Stimulated activated CD8-positive, alpha-beta memory T cell treated with anti-CD3 and anti-CD28 coated beads, Interleukin-4, amount 100 ng/mL, for 4 hours (primary cell): ENCODE measurements at places on chromosomes 12 and 14.

DNA sequence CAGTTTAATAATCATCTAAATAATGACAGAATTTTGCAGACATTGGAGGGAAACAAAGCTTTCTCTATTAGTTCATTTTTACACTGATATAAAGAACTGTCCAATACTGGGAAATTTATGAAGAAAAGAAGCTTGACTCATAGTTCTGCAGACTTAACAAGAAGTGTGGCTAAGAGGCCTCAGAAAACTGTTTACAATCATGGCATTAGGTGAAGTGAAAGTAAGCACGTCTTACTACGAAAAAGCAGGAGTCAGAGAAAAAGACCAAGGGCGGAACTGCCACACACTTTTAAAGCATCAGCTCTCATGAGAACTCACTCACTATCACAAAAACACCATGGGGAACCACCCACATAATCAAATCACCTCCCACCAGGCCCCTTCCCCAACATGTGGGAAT lies 804.4 kb downstream of the FLRT2 start:
- DNase-seq: no peak

DNA sequence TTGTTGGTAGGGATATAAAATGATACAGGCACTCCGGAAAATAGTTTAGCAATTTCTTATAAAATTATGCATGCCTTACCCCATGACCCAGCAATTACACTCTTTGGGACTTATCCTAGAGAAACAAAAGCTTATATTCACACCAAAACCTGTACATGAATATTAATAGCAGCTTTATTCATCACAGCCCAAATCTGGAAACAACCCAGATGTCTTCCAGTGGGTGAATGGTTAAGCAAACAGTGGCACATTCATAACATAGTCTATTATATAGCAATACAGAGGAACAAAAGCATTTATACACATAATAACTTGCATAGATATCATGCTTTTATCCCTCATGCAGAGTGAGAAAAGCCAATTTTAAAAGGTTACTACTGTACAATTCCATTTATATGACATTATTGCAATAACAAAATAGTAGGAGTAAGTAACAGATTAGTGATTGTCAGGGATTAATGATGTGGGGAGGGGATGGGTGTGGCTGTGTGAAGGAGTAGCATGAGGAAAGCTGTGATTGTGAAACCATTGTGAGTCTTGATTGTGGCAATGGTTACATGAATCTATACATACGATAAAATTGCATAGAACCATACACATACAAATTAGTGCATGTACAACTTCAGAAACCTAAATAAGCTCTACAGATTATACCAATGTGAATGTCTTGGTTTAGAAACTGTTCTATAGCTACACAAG lies 363.1 kb upstream of the OR4E1 start:
- no peak for DNase-seq

GRCh38 chr14:64792231-64792630 lies 87.5 kb downstream of the SPTB start:
- DNase-seq: no peak

- no peak for DNase-seq
Measured at GRCh38 chr14:36633580-36633979, 28.1 kb upstream of the PAX9 start.

DNA sequence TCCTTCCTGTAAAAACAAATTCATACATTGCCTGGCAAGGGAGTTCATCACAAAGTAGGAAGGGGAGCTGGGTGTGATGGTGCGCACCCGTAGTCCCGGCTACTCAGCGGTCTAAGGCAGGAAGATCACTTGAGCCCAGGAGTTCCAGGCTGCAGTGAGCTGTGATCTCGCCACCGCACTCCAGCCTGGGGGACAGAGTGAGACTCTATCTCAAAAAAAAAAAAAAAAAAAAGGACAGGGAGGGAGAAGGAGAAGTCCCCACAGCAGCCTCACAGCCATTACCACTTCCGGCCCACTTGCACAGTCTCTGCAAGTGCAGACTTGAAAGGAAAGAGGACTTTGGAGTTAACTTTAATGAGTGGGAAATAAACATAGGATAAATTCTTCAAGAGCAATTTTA lies 121.0 kb downstream of the FBXL14 start:
- no peak for DNase-seq

- DNase-seq: no peak
Measured at GRCh38 chr12:87467936-87468335, 561.3 kb downstream of the C12orf50 start.

GRCh38 chr14:93299866-93300265 lies 33.0 kb downstream of the BTBD7 start:
- DNase-seq: no peak

DNA sequence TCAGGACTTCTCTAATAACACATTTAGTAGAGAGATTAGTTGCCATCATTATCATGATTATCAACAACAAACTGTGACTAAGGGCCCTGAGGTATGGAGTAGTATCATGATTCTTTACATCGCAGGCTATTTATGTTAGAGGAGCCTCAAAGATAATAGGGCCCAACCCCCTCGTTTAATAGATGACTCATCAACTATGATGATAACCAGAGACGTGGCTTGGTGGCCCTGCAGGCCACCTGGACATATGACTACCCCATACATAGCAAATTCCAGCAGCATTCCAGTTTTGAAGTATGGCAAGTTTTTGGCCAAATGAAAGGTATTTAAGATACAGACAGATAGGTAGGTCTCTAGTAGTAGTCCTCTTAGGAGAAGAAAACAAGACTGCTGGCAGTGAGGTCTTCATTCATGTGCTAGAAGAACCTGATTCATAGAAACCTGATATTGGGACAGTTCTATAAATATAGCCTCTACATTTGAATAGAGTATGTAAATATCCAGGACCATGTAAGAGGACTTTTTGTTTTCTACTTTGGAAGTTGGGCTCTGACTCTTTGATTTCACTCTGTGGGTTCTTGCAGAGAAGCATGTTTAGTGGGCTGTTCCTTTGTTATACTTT lies 5.6 kb downstream of the RIC8B start:
- DNase-seq: no peak

- DNase-seq: no peak
Measured at GRCh38 chr12:94263905-94264561, 115.7 kb downstream of the PLXNC1 start.

- DNase-seq: no peak
Measured at GRCh38 chr12:11650286-11651281, 1.1 kb downstream of the ETV6 start.

GRCh38 chr12:52350021-52350620 lies 17.2 kb downstream of the KRT85 start:
- DNase-seq: no peak

GRCh38 chr12:119423285-119423684 lies 88.8 kb downstream of the CCDC60 start:
- no peak for DNase-seq

GRCh38 chr12:7001921-7002591 lies 16.2 kb downstream of the LPCAT3 start:
- no peak for DNase-seq

DNA sequence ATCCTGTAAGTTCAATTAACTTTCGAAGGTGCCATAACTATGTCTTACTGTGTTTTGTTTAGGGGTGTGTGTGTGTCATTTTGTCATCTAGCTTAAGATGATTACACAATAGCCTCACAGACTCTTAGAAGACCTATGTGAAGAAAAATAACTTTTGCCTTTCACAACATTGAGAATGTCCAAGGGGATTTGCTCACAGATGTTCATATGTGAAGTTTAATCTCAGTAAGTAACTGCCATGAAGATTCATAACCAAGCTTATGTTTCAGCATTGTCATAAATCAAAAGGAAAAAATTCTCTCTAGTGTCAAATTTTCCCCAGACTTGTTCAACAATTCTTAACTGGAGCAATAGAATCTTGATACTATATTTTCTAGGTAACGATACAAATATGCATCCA lies 226.1 kb upstream of the PRKD1 start:
- no peak for DNase-seq

DNA sequence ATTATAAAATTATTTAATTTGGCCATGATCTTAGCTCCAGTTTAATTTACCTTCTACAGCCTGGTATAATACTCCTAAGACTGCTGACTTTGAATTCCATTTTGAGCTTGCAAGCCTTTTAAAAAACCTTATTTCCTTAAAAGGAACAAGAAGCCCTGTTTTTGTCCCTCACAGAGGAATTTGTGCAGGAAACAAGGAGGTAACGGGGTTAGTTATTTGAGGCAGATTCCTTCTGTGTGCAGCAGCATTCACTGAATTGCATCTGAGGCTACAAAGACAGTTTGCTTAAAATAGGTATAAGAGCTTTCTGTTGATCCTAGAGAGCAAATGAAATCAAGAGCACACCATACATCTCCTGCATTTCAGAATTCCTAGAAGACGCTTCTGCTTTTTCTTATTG lies 403.3 kb upstream of the PRICKLE1 start:
- DNase-seq: no peak

GRCh38 chr12:13038491-13039161 lies 5.6 kb upstream of the FAM234B start:
- no peak for DNase-seq

DNA sequence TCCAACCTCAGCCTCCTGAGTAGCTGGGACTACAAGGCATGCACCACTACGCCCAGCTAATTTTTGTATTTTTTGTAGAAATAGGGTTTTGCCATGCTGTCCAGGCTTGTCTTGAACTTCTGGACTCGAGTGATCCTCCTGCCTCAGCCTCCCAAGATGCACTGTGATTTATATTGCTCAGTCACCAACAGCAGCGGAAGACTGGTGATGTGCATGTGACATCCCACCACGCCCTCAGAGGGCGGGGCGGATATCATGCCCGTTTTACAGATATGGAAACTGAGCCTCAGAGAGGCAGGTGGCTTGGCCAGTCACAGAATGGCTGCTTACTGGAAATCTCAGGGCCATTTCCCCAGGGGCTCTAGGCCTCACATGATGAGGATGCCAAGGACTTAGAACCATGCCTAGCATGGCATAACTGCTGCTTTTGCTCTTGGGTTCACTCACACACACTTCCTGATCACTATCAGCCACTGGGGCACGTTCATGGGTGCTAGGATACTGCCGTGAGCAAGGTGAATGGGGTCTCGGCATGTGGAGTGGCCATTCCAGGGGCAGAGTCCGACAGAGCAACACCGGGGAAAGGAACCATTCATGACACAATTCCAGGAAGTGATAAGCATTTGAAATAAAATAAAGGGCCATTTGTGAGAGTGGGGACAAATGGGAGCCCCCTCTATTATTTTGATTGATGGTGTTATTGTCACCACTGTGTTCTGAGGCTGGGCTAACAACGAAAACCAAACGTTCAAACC lies 31.9 kb downstream of the RBM19 start:
- no peak for DNase-seq

DNA sequence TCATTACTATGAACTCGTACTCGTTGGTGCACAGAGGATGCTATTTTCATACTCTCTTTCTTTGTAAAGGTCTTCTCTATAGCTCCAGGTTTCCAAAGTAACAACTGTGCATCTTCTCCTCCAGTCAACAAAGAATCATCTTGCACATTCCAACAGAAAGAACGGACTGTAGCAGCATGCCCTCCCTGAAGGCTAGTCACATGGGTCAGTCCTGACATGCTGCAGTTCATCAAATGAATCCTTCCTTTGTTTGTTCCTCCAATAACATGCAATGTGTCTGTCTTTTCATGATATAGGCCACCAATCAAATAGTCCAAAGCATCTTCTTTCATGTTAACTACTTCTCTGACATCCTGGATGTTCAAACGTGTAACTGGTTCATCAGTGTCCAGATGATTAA lies 42.9 kb downstream of the WDR89 start:
- DNase-seq: no peak

DNA sequence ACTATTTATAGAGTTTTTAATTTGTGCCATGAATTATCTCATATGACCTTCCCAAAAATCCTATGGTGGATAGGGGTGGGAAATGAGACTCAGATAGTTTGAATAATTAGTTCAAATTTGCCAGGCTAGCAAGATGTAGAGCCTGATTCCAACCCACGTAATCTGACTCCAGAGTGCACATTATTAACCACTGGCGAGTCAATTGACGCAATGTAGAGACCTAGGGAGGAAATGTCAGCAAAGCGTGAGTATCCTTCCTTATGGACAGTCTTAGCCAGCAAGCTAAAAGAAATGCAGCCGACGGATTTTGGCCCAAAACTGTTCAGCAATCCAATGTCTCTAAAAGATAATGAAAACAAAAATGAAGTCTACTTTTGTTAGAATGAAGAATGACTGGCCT lies 193.3 kb upstream of the KRR1 start:
- no peak for DNase-seq

- no peak for DNase-seq
Measured at GRCh38 chr14:21263284-21264024, 5.8 kb downstream of the HNRNPC start.

DNA sequence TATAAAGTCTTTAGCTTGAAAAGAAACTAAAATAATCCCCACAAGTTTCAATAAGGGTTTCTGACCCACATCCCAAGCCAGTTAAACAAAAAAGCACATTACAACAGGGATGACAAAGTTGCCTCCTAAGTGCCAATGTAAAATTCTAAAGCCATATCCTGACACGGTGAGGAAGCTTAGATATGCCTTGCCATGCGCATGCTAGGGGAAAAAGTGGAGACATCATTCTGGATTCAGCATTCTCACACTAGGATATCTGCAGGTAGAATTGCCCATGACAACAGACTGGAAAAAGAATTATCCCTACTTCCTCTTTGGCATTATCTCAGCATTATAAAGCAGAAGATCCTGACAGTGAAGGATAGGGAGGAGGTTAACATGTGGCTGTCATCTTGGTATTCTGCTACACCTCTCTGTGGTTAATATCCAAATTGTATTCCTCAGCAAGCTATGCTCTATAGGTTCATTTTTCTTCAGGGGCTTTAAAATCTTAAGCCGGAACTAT lies 4.9 kb downstream of the DUSP6 start:
- no peak for DNase-seq

GRCh38 chr12:28883406-28883997 lies 265.6 kb upstream of the FAR2 start:
- DNase-seq: no peak

DNA sequence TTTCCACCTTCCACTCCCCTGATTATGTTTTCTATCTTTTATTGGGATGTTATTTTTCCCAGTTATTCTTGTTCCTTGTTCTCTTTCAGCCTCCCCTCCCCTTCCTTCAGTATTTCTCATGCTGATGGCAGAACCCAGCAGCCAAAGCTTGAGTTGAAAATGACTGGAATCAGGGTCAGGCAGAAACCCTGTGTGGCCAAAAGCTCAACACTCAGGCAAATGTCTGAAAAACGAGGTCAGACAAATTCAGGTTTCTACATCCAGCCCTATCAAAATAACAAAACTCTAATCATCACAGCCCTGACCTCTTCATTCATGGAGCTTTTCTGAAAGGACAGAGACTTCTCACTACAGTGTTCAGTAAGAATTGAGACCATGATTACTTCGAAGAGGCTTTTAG lies 134.6 kb downstream of the PTPRR start:
- no peak for DNase-seq

GRCh38 chr12:104956870-104957718 lies 996 bp downstream of the SLC41A2 start:
- no peak for DNase-seq

GRCh38 chr12:4991373-4991772 lies 52.3 kb upstream of the KCNA5 start:
- no peak for DNase-seq

GRCh38 chr12:102504280-102504679 lies 23.9 kb upstream of the IGF1 start:
- no peak for DNase-seq
